ENCODE measurements at places on chromosomes 2 and 18.

GRCh38 chr18:13447621-13448334 lies 229.2 kb downstream of the LDLRAD4 start:
- DNase-seq = no peak

GRCh38 chr18:44895176-44895798 lies 214.6 kb downstream of the SETBP1 start:
- no peak for DNase-seq

GRCh38 chr2:142603759-142604158 lies 273.7 kb upstream of the KYNU start:
- DNase-seq = no peak

GRCh38 chr18:55362303-55362702 lies 225.7 kb downstream of the TCF4 start:
- DNase-seq = no peak

DNA sequence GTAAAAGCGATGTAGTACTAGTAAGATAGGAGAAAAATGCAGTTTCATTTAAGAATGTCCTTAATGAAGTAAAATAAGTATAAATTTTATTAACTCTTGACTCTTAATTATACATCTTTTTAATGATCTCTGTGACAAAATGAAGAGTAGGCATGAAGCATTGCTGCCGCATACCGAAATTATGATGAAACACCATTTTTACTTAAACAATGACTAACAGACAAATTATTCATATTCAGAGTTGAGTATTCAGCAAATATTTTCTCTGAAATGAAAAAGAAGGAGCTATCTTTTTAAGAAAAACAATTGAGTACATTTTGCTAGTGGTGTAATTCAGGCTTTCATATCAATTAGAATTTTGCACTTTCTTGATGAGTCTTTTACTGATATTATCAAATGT lies 150.6 kb upstream of the DOCK10 start:
- DNase-seq = no peak

DNA sequence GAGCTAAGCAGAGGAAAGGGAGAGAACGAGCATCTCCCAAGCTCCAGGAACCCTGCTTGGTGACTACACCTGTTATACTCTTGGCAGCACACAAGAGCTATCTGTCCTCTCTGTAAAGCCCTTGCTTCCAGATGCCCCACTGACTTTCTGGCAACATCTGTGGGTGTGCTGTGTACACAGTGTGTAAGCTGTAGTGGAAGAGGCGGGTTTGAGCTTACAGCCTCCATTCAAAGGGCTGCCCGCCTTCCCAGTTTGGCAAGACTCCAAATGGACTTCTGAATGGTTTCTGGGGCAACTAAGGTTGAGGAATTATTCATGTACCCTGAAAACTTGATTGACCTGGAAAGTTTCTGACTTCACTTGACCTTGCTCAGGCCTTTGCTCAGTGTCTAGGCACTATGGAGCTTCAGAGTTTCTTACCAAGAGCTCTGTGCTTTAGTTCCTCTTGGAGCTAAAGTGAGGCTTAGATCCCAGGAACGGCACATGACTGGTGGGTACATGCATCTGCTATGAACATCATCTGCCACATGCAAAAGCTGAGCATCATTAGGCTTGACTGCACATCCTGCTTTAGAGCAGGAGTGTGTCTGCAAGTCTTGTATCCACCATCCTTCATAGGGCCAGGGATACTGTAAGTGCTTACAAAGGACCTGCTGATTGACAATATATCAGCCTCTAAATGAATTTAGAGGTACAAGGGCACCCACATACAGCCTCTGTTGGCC lies 290.9 kb upstream of the SIX2 start:
- no peak for DNase-seq

GRCh38 chr2:96092573-96092877 lies 23.8 kb downstream of the ADRA2B start:
- no peak for DNase-seq

- no peak for DNase-seq
These were observed 151.7 kb downstream of the ARHGAP28 start for GRCh38 chr18:6881034-6881820.

- no peak for DNase-seq
These were observed 24.5 kb downstream of the PIAS2 start for GRCh38 chr18:46892842-46893241.

- DNase-seq = no peak
These were observed 25.8 kb upstream of the TMEM182 start for GRCh38 chr2:102736110-102736409.

GRCh38 chr2:241507430-241508239 lies 749 bp downstream of the STK25 start:
- no peak for DNase-seq

DNA sequence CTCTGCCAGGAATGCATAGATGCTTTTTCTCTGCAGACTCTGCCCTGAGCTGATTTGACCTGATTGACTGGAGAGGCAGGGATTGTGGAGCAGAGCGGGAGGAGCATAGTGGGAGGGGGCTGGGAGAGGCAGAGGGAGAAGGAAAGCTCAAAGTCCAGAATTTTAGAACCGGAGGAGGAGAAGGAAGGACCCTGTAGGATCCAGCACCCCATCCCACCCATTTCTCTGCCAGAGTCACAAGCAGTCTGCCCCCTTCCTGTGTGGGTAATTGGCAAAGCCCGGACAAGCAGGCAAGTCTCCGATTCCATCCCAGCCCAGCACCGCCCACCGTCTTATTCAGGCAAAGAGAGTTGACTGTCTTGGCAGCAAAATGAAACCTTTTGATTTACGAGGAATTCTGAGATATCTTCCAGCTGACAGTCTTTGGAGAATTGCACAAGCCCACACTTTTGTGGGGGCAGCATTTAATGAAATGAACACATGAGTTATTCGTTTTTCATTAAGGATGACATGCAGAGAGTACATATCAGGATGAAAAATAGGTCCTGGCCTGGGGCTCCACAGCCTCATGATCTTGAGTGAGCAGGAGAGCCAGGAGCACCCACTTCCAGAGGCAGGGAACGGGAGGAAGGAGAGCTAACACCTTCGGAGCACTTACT lies 103.1 kb downstream of the MCFD2 start:
- no peak for DNase-seq

GRCh38 chr2:96847586-96847985 lies 3.8 kb upstream of the ANKRD23 start:
- no peak for DNase-seq

GRCh38 chr2:30677861-30678385 lies 129.3 kb downstream of the CAPN13 start:
- no peak for DNase-seq

DNA sequence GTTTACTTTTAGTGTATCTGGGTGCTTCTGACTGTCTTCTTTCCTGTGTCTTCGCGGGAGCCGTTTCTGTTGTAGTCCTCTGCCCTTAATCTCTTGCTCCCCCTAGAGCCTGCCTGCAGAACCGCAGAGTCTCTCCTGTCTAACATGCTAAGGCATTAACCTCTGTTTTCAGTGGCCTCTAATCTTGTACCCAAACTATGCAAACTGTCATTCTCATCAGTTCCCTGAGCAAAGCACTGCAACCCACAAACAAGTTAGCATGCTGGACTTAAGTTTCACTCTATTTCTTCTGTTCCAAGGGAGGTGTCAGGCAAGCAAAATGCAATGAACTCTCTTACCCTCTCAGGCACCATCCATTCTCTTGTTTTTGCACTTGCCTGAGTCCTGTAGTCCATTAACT lies 138.4 kb downstream of the OTX1 start:
- no peak for DNase-seq
